IPS-NIHi11 (cell line): ENCODE measurements at places on chromosomes 12 and 14.

GRCh38 chr12:105912882-105913678 lies 225.7 kb downstream of the NUAK1 start:
- DNase-seq, result no peak

GRCh38 chr12:27534060-27534764 lies 10.2 kb downstream of the PPFIBP1 start:
- DNase-seq, result no peak

GRCh38 chr14:98966016-98966415 lies 306.0 kb downstream of the BCL11B start:
- no peak for DNase-seq

GRCh38 chr14:38616959-38617358 lies 361.1 kb upstream of the CLEC14A start:
- no peak for DNase-seq

GRCh38 chr12:71589478-71589881 lies 74.2 kb downstream of the ZFC3H1 start:
- no peak for DNase-seq

- no peak for DNase-seq
Measured at GRCh38 chr12:14981049-14981448, 8.2 kb downstream of the PDE6H start.
